ENCODE measurements at places on chromosomes 16 and 17. TPM values are rescaled to one million over a fixed set of nuclear protein-coding genes. Genes with fewer than 3 reads are reported as not detected.

The KRTAP1-5 gene
- 20.2 TPM for polyA plus RNA-seq

The TMEM235 gene
- polyA plus RNA-seq: not detected

The PSMC3IP gene
- 5.1 TPM for polyA plus RNA-seq

The SLC6A2 gene
- polyA plus RNA-seq: not detected

The USP7 gene
- polyA plus RNA-seq: 26.9 TPM

The WFIKKN1 gene
- polyA plus RNA-seq: not detected

The TBC1D16 gene
- polyA plus RNA-seq: 14.7 TPM

The BCAR1 gene
- polyA plus RNA-seq: 16.1 TPM

The PYY gene
- not detected for polyA plus RNA-seq

The IL17C gene
- polyA plus RNA-seq: not detected

The ELOB gene
- polyA plus RNA-seq: 230 TPM

The ADGRG3 gene
- not detected for polyA plus RNA-seq

The IRF8 gene
- not detected for polyA plus RNA-seq

The WSCD1 gene
- 0.20 TPM for polyA plus RNA-seq

The IL21R gene
- 0.52 TPM for polyA plus RNA-seq

The AATK gene
- polyA plus RNA-seq: 0.16 TPM

The CYB561 gene
- 4.9 TPM for polyA plus RNA-seq

The NUP88 gene
- 67.9 TPM for polyA plus RNA-seq

The COG4 gene
- polyA plus RNA-seq: 51.8 TPM

The KRTAP17-1 gene
- polyA plus RNA-seq: not detected

The OMG gene
- polyA plus RNA-seq: 1.8 TPM

The ZDHHC7 gene
- 136 TPM for polyA plus RNA-seq

The KRT25 gene
- not detected for polyA plus RNA-seq

The PTX4 gene
- not detected for polyA plus RNA-seq

The KPNB1 gene
- polyA plus RNA-seq: 212 TPM

The ZC3H7A gene
- 66.9 TPM for polyA plus RNA-seq

The TSPAN10 gene
- polyA plus RNA-seq: 0.92 TPM

The TMC5 gene
- polyA plus RNA-seq: not detected

The CDR2L gene
- polyA plus RNA-seq: 8.4 TPM
